ENCODE measurements at places on chromosomes 16 and 17. TPM values are rescaled to one million over a fixed set of nuclear protein-coding genes. Genes with fewer than 3 reads are reported as not detected.

Gene SLC6A2
- not detected for polyA plus RNA-seq

DNA sequence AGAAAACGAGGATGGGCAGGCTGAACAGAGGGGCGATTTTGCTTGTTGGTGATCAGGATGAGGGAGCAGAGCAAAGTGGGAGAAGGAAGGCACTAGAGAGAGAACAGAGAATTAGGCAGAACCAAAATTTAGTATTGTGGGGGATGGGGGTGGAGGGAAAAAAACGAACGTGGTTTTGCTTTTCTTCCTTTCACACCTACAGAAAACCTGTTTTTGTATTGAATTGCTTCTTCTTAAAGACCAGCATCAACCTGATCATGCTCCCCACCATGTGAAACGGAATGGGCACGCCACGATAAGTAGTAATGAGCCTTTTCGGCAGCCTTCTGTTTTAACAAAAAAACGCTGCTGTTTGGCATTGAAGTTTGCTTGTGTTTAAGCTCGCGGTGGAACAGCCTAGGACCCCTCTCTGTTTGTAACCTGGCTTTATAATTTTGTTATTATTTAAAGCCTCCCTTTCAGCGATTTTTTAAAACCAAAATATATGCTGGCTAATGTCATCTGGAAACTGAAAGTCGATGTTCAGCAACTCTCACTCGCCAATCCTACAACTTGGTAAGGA is 36.8 kb downstream of the ERCC4 start:
- H3K27ac ChIP-seq = peak overlapping the region; percentile 92
- H3K27me3 ChIP-seq = no peaks in the 10 kb centered on the region
- DNase-seq = no peak
- no peaks in the 10 kb centered on the region for H3K36me3 ChIP-seq
- peaks cover 13% of the 10 kb centered on the region for H3K4me1 ChIP-seq
- H3K4me3 ChIP-seq = no peak overlapping the region

DNA sequence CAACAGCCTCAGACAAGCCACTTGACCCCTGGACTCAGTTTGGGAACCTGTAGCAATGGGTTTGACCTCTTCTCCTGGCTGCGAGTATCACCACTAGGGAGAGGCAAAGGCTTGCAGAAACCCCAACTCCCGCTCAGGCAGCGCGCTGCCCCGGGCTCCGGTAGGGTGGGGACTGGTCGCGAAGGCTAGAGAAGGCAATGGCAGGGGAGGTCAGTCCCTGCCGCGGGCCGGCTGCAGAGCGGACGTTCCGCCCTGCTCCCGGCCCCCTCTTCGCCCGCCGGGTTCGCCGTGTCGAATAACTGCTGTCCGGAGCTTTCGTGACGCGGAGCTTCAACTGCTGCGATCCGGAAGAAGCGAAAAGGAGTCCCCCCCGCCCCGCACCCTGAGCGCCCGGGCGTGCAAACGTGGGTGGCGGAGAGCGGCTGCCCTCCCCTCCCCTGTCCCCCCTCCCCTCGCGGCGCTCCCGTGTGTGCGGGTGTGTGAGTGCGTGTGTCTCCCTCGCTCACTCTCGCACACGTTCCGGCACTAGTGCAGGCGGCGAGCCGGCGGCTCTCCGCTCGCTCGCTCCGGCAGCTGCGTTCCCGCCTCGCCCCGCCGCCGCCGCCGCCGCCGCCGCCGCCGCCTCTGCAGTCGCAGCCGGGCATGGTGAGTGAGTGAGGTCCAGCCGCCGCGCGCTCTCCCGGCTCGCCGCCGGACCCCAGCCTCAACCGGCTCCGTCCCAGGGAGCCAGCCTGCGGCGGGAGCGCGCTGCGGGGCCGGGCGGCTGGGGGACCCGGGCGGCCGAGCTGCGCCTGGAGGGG is 772 bp upstream of the SHISA6 start:
- no peaks in the 10 kb centered on the region for H3K4me1 ChIP-seq
- H3K36me3 ChIP-seq = no peaks in the 10 kb centered on the region
- H3K27ac ChIP-seq = no peak overlapping the region
- H3K27me3 ChIP-seq = peaks cover 64% of the 10 kb centered on the region
- H3K4me3 ChIP-seq = peak overlapping the region; percentile 55

GRCh38 chr16:66182592-66182991 is 183.9 kb upstream of the CDH5 start:
- H3K4me1 ChIP-seq = no peaks in the 10 kb centered on the region
- no peak for DNase-seq
- H3K4me3 ChIP-seq = no peak overlapping the region
- no peak overlapping the region for H3K27ac ChIP-seq
- no peaks in the 10 kb centered on the region for H3K36me3 ChIP-seq
- no peaks in the 10 kb centered on the region for H3K27me3 ChIP-seq

GRCh38 chr17:58387834-58388233 is 29.5 kb downstream of the RNF43 start:
- no peak overlapping the region for H3K4me3 ChIP-seq
- peak overlapping the region; percentile 60 for H3K27ac ChIP-seq
- no peaks in the 10 kb centered on the region for H3K27me3 ChIP-seq
- peak; percentile 27 for DNase-seq

DNA sequence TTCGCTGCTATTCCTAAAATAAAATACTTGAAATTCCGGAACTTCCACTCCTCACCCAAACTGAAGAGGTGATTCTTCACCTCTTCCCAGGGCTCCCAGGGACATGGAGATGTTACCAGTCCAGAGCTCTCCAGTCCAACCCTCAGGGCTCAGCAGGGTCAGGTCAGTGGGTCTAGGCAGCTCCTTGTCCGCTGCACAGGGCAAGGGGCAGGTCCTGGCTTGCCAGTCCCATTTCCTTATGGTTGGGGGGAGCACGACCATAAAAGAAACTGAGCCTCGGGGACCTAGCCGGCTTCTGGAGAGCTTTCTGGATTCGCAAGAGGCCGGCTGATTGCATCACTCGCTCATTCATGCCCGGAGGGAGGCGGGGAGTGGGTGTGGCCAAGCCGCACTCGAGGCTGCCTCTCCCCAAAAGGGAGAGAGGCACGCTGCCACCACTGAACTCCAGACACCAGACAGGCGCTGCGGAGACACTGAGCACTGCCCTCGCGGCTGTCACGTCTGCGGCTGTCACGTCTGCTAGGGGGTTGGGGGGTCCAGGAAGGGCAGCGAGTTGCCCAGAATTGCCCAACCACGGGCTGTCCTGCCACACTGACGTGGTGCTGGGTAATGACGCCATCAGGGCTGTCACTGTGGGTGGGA is 15.8 kb downstream of the SLC7A5 start:
- H3K4me1 ChIP-seq = peaks cover 71% of the 10 kb centered on the region
- H3K27me3 ChIP-seq = no peaks in the 10 kb centered on the region
- H3K36me3 ChIP-seq = no peaks in the 10 kb centered on the region
- peak; percentile 96 for DNase-seq

Data from hepatocyte (in vitro differentiated cells).